ENCODE measurements at places on chromosomes 4 and X.

DNA sequence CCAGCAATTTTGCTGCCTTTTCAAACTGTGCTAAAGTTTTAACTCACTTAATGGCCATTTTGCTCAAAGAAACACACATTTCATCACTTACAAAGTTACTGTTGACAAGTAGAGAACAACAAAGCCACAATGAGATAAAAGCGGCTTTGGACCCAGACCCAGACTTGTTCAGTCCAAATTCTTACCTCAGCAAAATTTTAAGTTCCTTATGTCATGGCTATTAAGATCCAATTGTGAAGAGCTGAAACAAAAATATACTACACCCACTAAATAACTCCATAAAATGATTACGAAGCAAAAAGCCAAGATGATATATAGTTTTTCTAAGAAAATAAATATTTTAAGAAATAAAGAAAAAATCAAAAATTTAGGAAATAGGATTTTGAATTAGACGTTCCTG is 137.0 kb upstream of the INPP4B start:
- no peak for DNase-seq

DNA sequence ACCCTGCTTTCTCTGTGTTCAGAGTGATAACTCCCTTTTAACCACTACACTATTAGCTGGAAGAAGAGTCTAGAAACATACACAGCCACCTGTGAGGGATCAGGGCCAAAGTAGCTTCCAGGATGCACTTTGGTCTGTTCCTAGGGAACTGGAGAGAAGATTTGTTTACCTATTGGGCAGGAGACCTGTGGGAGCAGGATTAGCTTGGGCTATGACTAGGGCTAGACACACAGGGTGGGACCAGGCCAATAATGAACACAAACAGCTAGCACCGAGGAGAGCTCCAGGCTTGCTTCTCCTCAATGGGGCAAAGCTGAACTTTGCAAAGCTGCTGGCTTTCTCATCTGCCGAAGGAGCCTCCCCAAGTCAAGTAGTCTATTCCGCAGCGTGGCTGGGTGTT is 24.4 kb upstream of the MAP7D3 start:
- no peak for DNase-seq

DNA sequence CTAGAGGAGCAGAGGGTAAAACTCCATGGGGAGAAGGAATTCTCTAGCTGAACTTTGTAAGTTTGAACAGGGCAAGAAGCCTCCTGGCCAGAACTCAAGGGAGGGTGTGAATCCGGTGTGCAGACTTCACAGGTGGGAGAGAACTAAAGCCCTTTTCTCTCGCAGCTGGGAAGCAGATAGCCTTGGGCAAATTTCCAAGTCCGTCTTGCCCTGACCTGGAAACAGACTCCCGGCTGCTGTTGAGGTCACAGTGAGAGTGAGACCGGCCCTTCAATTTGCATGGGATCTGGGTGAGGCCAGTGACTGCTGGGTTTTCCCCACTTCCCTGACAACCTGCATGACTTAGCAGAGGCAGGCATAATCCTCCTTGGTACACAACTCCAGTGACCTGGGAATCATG is 94.5 kb upstream of the ZNF827 start:
- DNase-seq: no peak

DNA sequence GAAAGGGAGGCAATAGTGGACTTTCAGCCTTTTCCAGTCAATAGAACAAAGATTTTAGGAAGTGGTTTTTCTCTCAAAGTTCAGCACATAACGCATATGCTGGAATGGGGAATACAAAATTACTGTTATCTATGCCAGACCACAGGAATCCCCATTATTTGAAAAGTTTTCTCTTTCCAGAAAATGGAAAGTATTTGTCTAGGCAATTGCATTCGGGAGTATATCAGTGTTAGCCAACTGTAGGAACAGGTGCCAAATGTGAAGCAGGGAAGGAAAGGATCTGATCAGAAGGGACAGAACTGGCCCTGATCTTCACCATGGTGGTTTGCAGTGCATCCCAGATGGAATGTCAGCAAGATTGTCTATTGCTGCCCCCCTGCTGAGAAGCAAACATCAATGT is 213.6 kb downstream of the CPE start:
- DNase-seq: no peak

DNA sequence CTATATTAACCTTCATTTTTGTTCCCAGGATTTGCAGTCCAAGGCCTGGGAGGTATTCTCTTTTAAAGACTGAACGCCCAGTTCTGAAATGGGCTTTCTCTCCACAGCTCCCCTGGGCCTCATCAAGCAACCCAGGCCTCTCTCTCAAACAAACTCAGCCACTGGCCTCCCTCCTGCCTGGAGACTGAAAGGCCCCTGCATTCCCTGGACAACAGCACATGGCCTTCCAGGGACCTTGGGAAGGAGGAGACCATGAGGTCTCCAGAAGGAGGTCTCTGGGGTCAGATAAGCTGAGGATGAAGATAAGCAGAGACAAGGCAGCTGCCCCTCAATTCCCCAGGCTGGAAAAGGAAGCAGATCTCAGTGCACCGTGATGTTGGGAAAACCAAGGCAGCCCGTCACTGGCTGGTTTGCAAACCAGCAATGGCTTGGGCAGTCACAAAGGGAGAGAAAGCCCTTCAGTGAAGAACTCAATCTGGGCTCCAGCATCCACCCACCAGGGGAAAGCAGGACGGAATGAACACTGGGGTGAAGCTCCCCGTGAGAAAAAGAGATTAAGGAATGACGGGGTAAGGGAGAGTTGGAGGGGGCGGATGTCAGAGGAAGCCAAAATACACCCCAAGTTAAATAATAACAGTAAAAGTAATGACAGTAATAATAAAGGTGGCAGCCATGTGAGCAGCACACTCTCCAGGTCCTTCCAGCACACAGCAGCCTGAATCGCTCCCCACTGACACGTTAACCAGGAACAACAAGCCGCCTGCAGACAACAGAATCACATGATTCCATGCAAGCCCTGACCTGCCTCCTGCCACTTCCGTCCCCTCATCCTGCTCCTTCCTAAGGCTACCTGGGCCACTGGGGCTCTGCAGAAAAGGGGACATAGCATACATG is 22.3 kb downstream of the AMOT start:
- DNase-seq: no peak

DNA sequence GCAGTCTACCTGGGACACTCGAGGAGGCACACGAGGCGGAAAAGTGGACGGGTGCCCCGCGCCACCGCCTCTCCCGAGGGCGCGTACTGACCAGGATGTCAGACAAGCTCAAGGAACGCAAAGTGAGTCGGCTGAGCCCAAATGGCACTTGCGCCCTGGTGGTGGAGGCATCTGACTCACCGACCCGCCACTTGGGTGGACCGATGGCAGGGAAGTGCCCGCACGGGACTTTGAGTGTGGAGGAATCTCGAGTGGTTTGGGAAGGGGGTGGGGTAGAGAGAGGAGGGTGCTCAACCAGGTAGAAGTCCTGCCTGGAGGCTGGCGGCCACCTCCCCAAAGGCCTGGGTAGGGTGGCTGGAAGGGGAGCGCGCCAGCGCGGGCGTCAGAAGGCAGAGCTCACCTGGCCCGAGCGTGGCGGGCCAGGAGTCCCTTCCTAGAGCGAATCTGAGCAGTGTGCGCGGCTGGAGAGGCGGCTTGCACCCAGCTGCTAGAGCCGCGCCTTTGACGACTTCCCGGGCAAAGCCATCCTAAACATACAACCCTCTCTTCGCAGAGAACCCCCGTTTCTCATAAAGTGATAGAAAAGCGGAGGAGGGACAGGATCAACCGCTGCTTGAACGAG is 655 bp downstream of the HELT start:
- DNase-seq: no peak

- no peak for DNase-seq
These were observed at the start of gene GJB1 for GRCh38 chrX:71222929-71223328. Gene GJB1 (plus strand): TSS chrX:71223224. CDS start chrX:71223708, 484 bp downstream.

- no peak for DNase-seq
These were observed 106.7 kb downstream of the WWC2 start for GRCh38 chr4:183205709-183206108.

DNA sequence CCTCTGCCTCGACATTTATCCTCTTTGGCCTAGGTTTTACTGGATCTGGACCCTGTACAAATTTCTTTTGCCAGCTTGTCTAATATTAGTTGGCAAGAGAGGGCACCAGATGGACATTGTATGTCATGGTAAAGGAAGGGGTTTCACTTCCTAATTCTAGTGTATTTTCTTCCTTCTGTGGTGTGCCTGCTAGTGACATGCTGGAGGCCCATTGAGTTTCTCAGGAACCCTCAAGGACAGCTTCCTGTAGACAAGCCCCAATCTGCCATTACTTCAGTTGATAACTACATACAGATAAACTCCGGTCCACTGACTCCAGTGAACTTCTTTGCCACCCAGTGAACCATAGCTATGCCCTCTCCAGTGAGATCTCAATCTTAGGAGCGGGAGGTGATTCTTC is 116.9 kb downstream of the STPG2 start:
- no peak for DNase-seq

GRCh38 chr4:25377572-25378436 is 741 bp downstream of the ANAPC4 start:
- DNase-seq: peak; percentile 41

DNA sequence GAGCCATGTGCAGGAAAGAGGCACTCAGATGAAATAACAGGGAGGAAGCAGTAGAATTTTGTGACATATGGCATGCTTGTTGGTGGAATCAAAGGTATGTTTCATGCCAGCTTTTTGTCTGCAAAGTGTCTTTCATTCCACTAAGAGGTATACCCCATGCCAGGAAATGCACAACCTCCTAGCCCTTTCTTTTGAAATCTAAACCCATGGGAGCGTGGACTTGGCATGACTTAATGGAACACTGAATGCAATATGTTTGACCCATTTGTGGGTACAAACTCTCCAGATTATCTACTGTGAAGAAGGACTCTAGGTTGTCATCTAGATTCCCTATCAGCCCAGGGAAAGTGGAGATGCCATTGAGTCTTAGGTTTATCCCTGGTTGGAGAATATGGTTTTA is 338.3 kb upstream of the TEX13C start:
- DNase-seq: no peak

DNA sequence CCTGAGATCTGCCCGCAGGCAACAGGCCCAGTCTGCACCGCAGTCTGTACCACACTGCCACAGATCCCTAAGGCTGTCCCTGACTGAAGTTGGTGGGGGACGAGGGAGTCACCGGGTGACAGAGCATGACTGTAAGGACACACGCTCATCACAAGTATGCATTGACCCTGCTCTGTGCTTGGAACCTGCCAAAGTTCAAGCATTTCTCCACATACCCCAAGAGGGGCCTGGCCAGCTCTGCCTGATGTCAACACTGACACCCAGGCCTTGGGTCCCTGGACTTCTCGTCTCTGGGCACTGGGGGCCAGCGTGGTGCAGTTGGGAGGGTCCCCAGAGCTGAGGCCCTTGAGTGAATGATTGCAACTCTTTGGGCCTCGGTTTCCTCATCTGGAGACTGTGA is 7.9 kb downstream of the BLOC1S4 start:
- no peak for DNase-seq

DNA sequence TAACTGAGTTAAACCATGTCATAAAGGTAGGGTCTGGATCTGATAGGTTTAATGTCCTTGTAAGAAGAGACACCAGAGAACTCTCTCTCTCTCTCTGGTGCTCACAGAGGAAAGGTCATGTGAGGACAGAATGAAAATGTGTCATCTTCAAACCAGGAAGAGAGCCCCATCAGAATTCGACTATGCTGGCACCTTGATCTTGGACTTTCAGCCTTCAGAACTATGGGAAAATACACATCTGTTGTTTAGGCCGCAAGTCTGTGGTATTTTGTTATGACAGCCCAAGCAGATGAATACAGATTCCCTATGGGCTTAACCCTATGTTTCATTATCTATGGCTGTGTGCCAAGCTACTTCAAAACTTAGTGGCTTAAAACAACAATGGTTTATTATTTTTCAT is 105.5 kb upstream of the DDIT4L start:
- DNase-seq: no peak

DNA sequence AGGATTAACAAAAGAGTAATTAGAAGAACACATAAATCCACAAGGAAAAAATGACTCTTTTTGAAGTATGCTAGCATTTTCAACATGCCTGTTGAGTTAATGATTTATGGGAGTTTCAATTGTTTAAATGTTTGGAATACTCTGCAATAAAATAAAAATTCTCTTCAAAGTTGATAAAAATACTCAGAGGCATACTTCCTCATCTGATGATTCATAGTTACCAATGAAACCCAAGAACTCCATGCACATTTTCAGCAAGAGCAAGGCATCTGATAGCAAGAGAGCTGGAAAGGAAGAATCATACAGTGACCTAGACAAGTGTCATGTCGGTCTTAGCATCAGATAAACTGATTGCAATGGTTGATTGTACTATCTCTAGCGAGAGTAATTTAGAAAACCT is 443.7 kb upstream of the ATOH1 start:
- no peak for DNase-seq

GRCh38 chr4:48297256-48297846 is 27.7 kb upstream of the TEC start:
- no peak for DNase-seq

DNA sequence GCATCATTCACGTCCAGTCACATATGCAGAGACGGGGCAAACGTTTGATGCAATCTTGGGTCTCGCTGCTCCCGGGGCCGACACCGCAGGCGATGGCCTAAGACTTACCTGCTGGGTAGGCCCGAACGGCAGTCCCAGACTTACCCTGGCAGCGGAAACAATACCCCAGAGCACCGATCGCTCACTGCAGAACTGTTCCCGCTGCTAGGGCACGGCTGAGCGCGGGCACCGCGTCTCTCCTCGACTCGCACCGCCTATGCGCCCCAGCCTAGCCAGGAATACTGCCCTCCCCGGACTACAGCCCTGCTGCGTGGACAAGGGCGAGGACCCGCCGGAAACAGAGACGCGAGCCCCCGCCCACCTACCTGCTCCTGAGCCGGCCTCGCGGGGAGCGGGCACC is 86.2 kb downstream of the HPRT1 start:
- DNase-seq: no peak

GRCh38 chr4:124304941-124305340 is 407.6 kb downstream of the ANKRD50 start:
- DNase-seq: no peak

- no peak for DNase-seq
These were observed 91.1 kb downstream of the RBM46 start for GRCh38 chr4:154872198-154872597.

DNA sequence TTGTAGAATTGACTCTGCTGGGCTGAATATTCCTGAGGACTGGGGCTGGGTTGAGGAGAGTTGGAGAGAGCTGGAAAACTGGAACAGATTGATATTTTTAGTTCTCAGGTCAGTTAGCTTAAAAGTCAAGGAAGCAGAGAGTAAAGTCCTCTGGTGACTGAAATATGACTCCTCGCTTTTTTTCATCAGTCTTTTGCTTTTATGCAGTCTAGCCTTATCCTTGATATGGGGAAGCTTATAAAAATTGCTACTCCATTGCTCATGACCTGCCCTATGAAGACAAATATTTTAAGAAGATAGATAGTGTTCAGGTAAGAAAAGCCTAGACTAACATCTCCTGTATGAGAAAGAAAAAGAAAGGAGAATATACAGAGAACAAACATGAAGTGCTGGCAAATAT is 152.7 kb downstream of the C4orf33 start:
- DNase-seq: no peak

DNA sequence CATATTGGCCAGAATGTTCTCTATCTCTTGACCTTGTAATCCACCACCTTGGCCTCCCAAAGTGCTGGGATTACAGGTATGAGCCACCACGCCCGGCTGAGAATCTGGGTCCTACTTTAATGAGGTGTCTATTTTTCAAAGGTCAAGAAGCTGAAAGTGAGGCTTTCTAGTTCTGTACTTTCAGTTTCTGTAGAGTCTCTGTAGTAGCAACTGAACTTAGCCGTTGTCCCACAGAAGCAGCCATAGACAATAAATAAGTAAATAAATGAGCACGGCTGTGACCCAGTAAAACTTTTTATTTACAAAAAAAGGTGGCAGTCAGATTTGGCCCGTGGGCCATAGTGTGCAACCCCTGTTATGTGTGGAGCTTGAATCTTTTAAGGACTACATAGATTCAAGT is 92.0 kb downstream of the FNIP2 start:
- no peak for DNase-seq

- DNase-seq: no peak
These were observed 11.4 kb downstream of the NR3C2 start for GRCh38 chr4:148430854-148431253.
